Esophagus squamous epithelium (tissue), 5 donors: ENCODE measurements at places on chromosomes 1 and 21.

- no peak for DNase-seq
Measured at GRCh38 chr1:40382108-40382460, 8.6 kb downstream of the SMAP2 start.

GRCh38 chr1:207670192-207670591, 25.3 kb downstream of the CR1L start:
- DNase-seq, result no peak

DNA sequence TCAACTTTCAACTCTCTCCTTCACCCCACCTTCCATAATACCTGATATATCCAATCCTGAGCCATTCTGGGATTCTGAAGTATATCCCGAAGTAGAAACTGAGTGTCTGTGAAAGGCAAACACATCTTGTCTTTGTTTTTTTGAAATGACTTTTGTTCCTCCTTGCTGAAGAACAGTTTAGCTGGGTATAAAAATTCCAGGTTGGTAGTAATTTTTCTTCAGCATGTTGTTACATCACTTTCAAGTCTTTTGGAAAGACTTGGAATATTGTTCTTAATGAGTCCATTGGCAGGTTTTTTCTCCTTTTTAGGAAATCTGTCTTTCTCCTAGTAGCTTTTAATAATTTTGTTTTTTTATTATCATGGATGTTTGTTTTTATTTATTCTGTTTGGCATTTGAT, 32.7 kb downstream of the CRYAA start:
- no peak for DNase-seq

- no peak for DNase-seq
Measured at GRCh38 chr1:173176246-173176645, 30.9 kb downstream of the TNFSF4 start.

DNA sequence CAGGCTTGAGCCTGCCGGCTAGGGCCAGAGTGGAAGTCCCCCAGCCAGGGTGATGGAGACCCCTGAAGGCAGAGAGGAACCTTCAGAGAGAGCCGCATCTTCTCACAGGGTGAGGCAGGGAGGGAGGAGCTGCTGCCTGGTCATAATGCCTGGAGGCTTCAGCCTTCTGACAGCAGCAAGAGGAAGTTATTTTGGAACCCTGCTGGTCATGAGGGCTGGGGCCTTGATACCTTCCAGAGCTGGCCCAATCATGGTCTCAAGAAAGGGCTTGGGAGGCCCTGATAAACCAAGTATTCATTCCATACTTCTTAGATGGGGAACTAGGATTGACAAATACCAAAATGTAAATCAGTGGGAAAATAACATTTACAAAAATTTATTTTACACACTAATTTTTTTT, 26.6 kb upstream of the MPZL1 start:
- DNase-seq, result no peak

DNA sequence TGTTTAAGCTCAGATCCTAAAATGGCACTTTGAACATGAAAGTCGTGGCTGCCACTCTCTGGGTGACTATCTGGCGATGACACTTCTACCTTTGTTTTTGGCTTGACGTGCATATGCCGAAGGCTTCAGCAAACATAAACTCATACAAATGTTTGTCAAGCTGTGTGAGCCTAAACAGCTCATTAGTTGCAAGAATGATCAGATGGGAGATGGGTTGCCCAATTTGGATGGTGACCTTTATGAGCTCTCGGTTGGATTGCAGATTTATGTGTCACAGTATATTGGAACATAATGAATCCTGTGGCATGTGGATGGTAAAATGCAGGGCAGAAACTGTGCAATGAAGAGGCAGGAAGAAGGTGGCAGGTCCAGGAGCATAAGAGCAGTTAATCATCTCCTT, 229.3 kb downstream of the DISC1 start:
- no peak for DNase-seq

GRCh38 chr1:234980645-234981396, 147.8 kb downstream of the TOMM20 start:
- DNase-seq, result peak; percentile 76

DNA sequence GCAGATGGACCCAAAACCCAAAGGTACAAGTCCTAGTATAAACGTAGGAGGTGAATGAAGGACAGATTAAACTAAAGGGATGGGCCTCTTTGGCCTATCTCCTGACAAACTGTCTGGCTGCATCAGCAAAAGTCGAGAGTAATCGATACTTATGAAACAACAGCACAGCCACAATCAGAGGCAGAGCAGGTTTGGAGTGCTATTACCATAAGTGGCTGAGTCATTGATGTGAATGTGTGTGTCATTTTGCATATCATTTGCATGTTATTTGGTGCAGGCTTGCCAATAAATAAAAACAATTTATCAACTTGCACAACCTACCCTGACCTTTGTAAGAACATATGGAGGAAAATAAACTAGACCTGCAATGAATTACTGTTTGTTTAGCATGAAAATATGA, 283.1 kb downstream of the NUF2 start:
- no peak for DNase-seq

GRCh38 chr1:11691928-11692711, 610 bp downstream of the DRAXIN start:
- no peak for DNase-seq

DNA sequence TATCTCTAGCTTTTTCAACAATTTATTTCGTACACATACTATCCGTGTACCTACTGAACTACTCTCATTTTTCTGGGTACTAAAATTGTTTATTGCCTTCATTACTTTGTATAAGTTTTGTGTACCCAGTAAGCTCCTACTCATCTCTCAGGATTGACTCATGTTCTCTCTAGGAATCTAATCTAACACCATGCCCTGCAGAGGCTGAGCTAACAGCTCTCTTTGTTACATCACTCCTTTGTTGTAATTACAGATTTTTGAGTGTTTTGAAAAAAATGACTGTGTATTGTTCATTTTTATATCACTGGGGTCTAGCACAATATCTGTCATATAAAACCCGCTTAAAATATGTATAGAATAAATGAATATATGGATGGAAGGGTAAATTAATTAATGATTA, 167.1 kb downstream of the ATP6V1G3 start:
- DNase-seq, result no peak

GRCh38 chr1:39081271-39082009, 55.3 kb downstream of the NDUFS5 start:
- DNase-seq, result no peak

- no peak for DNase-seq
Measured at GRCh38 chr1:167412920-167413319, 105.4 kb downstream of the CD247 start.

- DNase-seq, result no peak
Measured at GRCh38 chr1:185559684-185560331, 174.4 kb upstream of the HMCN1 start.

- no peak for DNase-seq
Measured at GRCh38 chr1:62530516-62531154, 66.7 kb upstream of the ANGPTL3 start.

GRCh38 chr1:108597041-108597440, 37.1 kb downstream of the EEIG2 start:
- no peak for DNase-seq

DNA sequence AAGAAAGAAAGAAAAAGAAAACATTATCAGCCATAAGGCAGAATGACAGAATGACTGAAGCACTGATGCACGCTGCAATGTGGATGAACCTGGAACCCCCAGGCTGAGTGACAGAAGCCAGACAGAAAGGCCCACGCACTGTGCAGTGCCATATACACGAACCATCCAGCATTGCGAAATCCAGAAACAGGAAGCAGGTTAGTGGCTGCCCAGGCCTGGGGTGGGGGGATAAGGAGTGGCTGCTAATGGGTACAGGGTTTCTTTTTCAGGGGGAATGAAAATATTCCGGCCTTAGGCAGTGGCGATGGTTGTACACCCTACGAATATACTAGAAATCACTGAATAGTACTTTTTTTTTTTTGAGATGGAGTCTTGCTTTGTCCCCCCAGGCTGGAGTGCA, 57.0 kb downstream of the CHD5 start:
- DNase-seq, result no peak

DNA sequence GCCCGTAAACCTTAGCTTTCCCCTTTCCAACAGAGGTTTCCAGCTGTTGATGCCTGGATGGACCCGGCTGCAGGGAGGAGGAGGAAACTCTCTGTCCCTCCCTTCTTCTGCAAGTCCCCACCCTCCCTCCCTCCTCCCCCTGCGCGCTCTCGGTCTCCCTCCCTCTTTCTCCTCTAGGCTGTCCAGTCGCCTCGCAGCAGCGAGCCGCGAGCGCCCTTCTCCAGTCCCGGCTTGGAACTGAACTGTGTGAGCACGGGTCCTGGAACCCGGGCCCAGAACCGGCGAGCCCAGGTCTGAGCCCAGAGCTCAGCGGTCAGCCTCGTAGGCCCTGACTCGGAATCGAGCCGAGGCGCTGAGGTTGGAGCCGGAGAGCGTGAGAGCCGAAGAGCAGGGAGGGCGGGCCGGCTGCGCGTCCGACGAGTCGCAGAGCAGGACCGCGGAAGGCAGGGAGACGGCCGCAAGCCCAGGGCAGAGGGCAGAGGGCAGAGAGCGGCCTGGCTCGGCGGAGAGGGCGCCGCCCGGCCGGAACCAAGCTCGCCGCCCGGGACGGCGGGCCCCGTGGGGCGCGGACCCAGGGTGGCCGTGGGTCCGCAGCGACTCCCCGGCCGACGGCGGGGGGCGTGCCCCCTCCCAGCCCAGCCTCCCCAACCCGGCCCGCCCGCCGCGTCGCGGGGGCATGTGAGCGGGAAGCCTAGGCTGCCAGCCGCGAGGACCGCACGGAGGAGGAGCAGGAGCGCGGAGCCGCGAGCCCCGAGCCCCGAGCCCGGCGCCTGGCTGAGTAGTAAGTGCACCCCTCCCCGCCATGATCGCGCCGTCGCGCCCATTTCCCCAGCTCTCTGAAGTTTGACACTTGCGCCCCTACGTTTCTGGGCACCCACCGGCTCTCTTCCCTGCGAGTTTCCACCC, at the start of gene SOX13:
Gene SOX13 (plus strand): TSS at position 185 of the 906 bp plus-strand sequence. CDS start 39,801 bp downstream, outside the sequence.
- no peak for DNase-seq

DNA sequence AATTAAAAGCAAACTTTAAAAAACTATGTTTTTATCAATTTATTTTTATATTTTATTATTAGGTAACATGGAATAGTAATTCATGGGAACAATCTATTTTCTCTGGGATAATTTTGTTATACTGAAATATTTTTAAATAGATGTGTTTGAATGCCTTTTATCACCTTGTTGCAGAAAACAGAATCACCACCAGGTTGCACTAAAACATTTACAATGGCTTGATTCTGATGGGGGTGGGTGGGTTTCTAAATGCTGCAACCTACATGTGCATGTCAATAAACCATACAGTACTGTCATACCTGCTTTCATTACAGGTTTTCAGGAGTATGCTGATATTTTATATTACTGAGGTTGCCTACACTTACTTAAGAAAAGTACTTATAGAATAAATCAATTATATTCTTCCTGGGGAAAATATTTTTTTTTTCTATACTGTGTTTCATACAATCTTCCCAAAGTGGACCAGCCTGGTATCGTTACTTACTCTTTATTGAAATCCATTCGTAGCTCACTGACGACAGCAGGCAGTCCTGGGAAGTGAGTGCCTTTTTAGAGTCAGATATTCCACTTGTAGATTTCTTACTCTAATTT, 132.8 kb downstream of the PTPRC start:
- no peak for DNase-seq

DNA sequence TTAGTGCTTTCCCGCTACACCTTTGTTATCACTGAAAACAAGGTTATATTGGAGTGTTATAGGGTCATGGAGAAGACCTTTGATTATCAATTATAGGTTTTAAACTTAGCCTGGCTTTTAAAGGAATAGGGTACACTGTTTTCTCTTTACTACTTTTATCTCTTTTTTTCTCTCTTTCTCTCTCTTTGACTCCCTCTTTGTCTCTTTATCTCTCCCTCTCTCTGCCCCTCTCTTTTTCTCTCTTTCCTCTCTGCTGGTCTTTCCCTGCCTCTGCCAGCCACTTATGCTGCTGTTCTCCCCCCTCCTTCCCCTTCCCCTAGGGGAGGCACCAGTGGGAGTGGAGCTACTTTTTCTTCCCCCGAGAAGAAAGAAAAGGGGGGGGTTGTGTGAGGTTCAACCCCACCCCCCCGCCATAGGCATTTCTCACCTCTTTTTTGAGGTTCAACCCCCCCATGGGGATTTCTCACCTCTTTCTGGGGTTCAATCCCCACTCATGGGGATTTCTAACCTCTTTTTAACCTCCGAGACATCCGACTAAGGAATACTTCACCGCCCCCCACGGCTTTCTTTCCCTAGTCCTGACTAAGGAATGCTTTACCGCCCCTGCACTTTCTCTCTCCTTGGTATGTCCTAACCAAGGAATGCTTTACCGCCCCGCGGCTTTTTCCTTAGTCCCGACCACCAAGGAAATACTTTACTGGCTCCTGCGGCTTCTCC, 17.2 kb upstream of the ZBTB8B start:
- DNase-seq, result no peak

- DNase-seq, result no peak
Measured at GRCh38 chr1:170140371-170140770, 5.4 kb upstream of the NTMT2 start.

DNA sequence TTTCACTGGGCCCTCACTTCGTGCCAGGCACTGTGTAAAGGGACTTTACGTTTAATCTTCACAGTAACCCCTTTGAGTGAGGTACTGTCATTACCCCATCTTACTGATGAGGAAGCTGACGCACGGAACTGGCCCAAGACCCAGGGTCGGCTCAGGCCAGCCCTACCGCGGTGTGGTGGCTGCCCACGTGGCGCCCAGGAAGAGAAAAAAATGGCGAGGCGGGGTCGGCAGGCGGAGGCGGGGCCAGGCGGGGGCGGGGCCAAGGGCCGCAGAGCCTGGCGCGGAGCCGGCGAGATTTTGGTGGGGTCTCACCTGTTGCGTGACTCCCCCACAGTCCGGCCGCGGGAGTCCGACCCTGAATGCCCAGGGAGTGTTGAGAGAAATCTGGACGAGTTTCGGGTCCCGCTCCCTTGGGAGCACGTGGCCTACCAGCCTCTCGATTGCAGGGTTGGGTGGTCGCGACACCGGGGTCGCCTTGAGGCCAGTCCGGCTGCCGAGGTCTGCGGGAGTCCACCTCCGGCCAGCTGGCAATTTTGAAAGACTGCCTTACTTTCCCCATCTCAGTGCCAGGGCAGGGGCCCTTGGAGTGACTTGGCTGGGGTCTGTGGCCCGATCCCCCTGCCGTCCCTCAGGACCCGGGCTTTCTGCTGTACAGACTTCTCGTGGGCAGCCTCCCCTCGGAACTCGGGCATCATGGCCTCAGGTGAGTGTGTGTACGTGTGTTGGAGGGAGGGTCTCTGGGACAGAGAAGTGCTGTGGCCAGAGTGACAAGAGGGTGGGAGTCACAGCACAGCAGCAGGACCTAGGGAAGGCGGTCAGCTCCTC, at the start of the genes AMPD2 and GNAT2:
Gene AMPD2 (plus strand): TSS at position 262 of the 825 bp plus-strand sequence. CDS start 1,339 bp downstream, outside the sequence.
Gene GNAT2 (minus strand): TSS at position 41 of the 825 bp plus-strand sequence. CDS start 6,746 bp downstream, outside the sequence.
- no peak for DNase-seq

GRCh38 chr1:159179906-159180305, 8.5 kb downstream of the CADM3 start:
- DNase-seq, result no peak

- no peak for DNase-seq
Measured at GRCh38 chr1:41804176-41804575, 114.5 kb downstream of the HIVEP3 start.

- no peak for DNase-seq
Measured at GRCh38 chr1:241375886-241376285, 18.9 kb upstream of the RGS7 start.

- DNase-seq, result no peak
Measured at GRCh38 chr21:18801468-18801867, 397.9 kb upstream of the TMPRSS15 start.

GRCh38 chr1:201499795-201500669, 6.9 kb downstream of the CSRP1 start:
- DNase-seq, result no peak
